ENCODE measurements at places on chromosomes 11 and 22.

DNA sequence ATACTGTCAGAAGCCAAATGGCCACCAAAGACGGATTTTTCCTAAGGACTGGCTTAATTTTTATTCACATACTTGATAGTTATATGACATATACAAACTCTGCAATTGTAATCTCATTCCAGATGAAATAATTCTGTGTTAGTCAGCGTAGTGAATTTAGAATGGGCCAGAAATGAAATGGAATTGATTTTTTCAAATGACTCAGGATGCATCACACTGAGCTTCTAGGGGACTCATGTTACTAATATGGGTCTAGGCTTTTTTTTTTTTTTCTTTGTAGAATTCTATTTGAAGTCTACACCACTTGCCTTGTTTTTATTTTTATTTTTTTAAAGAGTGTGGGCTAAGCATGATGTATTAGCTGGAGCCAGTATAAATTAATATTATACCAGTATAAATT lies 62.7 kb downstream of the SPECC1L start:
- no peak for DNase-seq

GRCh38 chr11:75809991-75810390 lies 5.0 kb upstream of the UVRAG start:
- DNase-seq: no peak

- DNase-seq: no peak
Measured at GRCh38 chr11:96275801-96276594, 67.0 kb downstream of the MAML2 start.

GRCh38 chr11:22567759-22568158 lies 57.9 kb downstream of the FANCF start:
- DNase-seq: no peak

DNA sequence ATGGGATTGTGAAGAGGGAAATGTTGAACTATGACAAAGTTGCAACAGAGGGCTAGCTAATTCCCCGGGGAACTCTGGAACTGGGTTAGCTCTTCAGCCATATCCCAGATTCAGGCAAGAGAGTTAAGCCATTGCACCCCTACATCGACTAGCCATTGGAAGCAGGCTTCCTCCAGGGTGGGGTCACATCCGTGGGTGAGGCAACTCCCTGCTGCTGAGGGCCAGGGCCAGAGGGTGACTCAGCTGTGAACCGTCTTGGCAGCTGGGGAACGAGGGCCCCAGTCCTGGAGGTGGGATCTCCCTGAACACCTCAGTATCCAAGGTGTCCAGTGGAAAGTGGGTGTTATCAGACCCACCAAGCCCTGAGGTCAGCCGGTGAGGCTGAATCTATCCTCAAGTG lies 41.1 kb downstream of the RPS6KA4 start:
- DNase-seq: no peak

DNA sequence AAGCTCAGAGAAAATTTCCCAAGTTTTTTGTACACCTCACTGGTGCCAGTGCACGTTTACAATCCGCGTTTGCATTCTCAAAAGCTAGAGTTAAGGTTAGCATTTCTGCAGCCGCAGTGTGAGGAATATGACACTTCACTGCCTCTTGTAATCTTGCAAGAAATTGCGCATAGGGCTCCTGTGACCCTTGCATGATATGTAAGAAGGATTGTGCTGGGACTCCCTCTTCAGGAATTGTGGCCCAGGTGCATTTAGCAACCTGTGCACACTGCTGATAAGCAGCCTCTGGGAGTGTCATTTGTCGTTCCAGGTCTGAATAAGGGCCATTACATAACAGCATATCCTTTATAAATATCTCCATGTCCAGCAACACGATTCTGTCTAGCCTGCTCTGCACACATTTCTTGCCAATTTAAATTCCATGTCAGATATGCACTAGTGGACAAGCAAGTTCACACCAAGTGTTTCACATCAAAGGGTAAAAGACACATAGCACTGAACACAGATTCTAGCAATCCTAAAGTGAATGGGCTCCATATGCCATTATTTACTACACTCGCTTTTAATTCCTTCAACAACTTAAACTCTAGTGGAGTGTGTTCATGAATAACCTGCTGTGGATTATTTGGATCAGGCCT lies 69.2 kb upstream of the INCENP start:
- DNase-seq: no peak

DNA sequence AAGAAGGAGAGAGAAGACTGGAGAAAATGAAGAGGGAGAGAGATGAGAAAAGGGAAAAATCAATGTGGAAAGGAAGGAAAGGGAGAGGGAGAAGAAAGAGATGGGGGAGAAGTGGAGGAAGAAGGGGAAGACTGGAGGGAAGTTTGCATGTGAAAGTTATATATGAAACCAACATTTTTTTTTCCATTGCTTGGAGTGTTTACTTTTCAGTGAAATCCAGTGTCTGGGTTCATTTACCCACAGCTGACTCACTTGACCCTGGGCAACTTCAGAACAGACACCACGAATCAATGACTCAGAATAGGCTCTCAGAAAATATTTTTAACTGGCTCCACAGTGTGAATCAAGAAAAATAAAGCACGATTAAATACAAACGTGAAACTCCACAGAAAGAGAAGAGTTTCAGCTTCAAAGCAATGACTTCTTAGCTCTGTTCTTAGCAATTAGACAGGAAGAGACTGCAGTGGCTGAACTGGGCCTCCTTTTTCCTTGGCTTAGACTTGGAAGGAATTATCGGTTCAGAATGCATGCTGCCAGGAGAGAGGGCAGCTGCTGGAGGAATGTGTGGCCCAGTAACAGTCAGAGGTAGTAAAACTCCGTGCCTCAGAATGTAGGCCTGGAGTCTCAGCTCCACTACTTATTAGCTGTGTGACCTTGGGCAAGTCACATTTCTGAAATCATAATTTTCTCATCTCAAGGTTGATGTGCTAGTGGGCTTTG lies 237.5 kb downstream of the MIAT start:
- DNase-seq: peak; percentile 13

GRCh38 chr11:75603791-75604736 lies 42.0 kb downstream of the SERPINH1 start:
- no peak for DNase-seq

DNA sequence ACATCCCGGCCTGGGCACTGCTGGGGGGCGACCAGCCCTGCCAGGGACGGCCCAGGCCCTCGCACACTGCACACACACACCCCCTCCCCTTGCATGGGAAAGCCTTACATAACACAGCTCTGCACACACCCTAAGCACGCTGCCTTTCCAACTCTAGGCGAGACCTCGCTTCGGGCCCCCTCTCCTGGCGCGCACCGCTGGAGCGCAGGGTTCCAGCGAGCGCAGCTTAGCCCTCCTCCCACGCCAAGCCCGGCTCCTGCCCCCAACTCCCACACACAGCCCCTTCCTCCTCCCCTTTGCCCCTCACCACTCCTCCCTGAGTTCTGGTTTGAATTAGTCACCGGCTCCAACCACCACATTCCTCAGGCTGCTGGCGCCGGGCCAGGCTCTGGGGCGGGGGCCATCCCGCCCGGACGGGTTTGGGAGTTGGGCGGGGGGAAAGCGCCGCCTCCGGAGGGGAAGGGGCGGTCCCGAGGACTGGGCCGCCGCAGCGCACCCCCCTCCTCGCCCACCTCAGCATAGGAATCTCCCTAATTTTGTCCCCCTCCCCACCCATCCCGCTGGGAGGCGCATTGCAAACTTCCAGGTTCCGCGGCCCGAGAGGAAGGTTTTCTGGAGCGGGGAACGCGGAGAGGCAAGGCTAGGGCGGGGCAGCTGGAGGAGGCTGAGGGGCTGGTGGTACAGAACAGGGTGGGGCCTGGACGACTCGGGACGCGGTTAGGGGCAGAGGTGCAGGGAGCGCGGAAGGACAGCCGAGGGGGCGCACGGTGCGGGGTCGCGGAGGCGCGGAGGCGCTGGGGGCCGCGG lies 966 bp downstream of the AHNAK start:
- DNase-seq: no peak

GRCh38 chr11:7436657-7437056 lies 48.6 kb upstream of the OLFML1 start:
- no peak for DNase-seq

DNA sequence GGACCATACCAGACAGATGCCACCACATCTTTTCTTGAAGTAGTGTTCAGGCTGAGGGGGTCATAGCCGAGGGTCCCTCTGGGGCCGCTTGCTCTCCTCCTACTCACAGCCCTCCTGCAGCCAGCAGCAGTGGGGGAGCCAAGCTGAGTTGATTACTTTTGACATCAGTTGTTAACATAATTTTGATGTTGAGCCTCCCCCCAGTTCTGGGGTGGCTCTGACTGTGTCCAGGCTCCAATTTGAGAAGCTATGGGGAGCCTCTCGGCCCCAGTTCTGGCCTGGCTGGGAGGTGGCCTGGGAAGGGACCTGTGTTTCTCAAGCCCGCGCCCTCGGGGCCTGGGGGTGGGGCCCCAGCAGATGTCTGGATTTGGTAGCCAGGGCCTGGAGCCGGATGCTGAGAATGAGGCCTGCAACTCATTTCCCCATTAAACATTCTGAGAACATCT lies 47.9 kb downstream of the KCNQ1OT1 start:
- DNase-seq: no peak

- DNase-seq: no peak
Measured at GRCh38 chr22:50293441-50294318, 13.8 kb downstream of the PLXNB2 start.

DNA sequence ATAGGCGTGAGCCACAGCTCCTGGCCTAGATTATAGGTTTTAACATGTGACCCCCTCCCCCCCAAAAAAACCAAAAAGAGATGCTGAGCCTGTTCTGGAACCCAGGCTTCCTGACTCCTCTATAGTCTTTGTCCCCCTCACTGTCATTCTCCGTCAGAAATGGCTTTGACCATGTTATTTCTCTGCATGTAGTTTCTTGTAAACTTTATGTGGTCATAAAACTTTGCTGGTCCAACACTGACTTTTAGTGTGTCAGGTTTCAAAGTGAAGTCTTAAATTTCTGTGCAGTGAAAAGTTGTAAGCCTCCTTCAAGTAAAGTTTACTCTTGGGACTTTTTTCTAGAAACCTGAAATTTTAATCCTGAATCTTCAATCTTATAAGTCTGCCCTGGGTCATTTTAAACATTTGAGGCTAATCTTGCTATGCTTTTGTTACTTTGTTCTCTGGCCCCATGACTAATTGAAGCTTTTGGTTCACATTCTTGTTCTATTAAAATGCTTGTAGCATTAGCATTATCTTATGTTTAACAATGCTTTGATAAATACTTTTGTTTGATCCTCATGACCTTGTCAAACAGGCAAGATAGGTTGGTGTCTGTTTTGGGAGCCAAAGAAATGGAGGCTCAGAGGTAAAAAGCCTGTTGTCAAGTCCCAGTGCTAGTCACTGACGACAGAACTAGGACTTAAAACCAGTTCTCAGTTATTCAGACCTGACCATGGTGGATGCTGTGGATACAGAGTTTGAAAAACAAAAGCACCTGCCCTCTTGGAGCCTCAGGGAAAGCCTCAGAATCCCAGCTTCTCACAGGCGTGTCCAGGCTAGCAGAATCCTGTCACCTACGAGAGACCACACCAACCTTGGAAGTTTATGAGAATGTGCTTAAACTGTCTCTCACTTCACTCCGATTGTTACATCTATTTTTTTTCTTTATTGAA lies 87.7 kb upstream of the HORMAD2 start:
- no peak for DNase-seq

DNA sequence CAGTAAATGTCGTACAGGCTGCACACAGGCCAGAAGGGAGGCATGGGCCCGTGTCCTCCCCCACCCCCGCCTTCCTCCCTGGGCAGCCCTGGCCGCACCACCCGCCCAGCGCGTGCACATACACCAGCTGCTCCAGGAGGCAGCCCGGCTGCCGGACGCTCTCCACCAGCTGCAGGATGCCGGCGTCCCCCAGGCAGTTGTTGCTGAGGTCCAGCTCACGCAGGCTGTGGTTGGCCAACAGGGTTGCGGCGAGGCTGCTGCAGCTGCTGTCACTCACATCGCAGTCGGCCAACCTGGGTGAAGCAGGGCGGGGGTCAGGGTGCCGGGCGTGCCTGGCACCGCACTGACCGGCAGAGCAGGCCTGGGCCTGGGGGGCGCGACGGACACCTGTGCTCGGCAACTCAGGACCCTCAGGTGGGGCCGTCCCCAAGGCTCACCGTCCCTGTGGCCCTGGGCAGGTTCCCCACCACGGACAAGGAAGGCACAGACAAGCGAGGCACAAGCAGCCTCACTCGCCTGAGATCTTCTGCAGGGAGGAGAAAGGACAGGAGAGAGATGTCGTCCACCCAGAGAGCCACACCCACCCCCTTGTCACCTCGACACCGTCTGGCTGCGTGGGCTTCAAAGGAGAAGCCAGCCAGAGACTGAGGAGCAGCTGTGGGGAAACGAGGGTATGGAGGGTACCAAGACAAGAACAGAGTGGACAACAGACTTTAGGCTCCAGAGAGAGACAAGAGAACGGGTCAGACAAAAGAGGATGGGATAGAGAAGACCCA lies 12.1 kb downstream of the RNH1 start:
- no peak for DNase-seq

DNA sequence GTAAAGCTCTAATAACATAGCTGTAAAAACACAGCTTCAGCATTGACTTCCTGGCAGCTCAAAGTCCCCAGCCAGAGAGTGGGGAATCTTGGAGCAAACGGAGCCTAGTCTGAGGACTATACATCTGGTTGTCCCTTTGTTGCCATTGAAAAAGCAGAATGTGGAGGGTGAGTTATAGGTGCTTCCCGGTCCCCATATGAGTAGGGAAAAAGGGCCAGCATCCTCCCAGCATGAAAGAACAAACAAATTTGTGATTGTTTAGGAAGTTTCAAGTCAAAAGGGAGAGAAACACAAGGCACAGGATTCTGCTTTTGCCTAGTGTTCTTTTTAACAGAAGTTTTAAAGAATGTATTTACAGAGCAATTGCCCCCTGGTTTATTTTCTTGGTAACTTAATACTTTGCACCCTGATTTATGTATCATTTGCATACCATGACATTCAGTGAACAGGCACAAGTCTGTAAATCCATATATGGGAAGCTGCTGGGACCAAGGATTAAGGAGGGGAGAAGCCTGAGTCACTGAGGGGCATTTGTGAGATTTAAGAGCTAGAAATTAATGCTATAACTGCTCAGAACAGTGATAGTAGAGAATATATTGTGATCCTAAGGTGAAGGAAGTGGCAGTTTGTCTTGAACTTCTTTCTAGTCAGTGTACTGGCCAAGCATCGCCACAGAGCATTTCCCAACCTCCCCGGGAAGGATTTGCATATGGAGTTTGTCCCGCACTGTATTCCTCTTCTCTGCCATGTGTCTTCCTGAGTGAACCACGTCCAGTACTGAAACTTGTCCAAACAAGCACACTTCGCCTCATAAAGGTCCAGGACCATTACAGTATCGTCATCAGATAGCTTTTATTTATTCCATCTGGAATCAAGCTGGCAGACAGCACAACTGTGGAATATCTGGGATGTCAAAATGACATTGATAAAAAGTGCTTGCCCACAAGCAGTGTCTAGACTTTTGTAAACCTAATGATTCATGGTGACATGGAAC lies 103.0 kb downstream of the DBX1 start:
- DNase-seq: no peak

- DNase-seq: no peak
Measured at GRCh38 chr11:128300785-128301184, 286.6 kb downstream of the ETS1 start.
